Esophagus squamous epithelium (tissue), 5 donors: ENCODE measurements at places on chromosomes 2 and 18.

DNA sequence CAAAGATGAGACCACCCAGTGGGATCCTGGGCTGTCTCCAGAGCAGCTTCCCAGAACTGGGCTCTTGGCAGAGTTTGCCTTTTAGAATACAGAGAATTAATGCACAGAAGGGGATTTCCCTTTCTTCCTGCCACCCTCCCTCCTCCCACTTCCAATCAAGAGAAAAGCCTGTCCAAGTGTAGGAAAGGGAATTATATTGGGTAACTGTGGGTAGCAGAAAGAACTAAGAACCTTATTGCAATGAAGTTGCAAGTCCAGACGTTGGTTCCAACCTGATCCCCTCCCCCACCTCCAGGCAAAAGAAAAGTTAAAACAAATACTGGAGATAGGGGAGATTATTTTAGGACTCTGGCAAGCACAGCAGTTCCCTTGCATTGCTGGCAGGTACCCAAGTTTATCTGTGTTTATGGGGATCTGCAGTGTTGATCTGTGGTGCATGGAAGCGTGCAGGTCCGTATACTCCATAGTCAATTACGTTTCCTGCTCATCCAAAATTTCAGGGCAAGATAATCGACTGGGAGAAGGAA lies 114.3 kb downstream of the PRKCE start:
- no peaks in the 10 kb centered on the region for H3K27me3 ChIP-seq
- H3K27ac ChIP-seq: no peak overlapping the region
- H3K4me1 ChIP-seq: no peaks in the 10 kb centered on the region

GRCh38 chr2:218569661-218570500 lies 1.2 kb downstream of the CNOT9 start:
- DNase-seq: no peak
- no peaks in the 10 kb centered on the region for H3K36me3 ChIP-seq
- peak overlapping the region; percentile 64 for H3K4me3 ChIP-seq
- no peaks in the 10 kb centered on the region for H3K27me3 ChIP-seq

- no peak overlapping the region for H3K4me3 ChIP-seq
- H3K4me1 ChIP-seq: no peaks in the 10 kb centered on the region
- H3K27ac ChIP-seq: no peak overlapping the region
- no peaks in the 10 kb centered on the region for H3K36me3 ChIP-seq
- no peak for DNase-seq
These were observed 71.4 kb upstream of the OTOS start for GRCh38 chr2:240211598-240212424.

DNA sequence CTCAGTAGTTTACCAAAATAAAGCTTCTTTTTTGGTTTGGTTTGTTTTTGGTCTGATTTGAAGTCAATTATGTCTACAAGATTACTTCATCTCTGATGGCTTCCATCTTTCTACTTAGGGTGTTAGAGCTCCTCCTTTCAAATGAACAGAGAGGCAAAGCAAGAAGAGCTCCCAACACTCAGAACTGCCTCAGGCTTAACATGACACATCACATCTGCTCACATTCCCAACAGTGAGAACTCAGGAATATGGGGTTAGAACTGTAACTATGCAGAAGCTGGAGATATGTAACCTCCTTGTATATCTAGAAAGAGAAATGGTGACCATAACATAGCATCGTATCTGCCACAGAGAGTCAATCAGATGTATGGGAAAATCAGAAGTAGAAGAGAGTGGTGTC lies 11.4 kb upstream of the LRATD1 start:
- H3K27me3 ChIP-seq: no peaks in the 10 kb centered on the region
- H3K27ac ChIP-seq: no peak overlapping the region
- no peaks in the 10 kb centered on the region for H3K4me1 ChIP-seq
- no peak for DNase-seq
- H3K36me3 ChIP-seq: no peaks in the 10 kb centered on the region
- H3K4me3 ChIP-seq: no peak overlapping the region

- H3K27me3 ChIP-seq: no peaks in the 10 kb centered on the region
- peaks cover 3% of the 10 kb centered on the region for H3K4me1 ChIP-seq
- H3K36me3 ChIP-seq: no peaks in the 10 kb centered on the region
- no peak for DNase-seq
- H3K27ac ChIP-seq: no peak overlapping the region
These were observed 14.2 kb downstream of the ACTG2 start for GRCh38 chr2:73906847-73907505.

GRCh38 chr2:198371921-198372543 lies 567.6 kb downstream of the PLCL1 start:
- H3K4me1 ChIP-seq: no peaks in the 10 kb centered on the region
- H3K36me3 ChIP-seq: no peaks in the 10 kb centered on the region
- no peaks in the 10 kb centered on the region for H3K27me3 ChIP-seq
